ENCODE measurements at places on chromosomes 1 and 21. TPM values are rescaled to one million over a fixed set of nuclear protein-coding genes. Genes with fewer than 3 reads are reported as not detected.

The DIO1 gene
- not detected for total RNA-seq

The ZNF697 gene
- total RNA-seq: 10.2 TPM

The PROK1 gene
- total RNA-seq: 0.14 TPM

The KRTAP21-2 gene
- not detected for total RNA-seq

The C1QTNF12 gene
- 0.83 TPM for total RNA-seq

The SERPINC1 gene
- total RNA-seq: not detected

The AMY2A gene
- not detected for total RNA-seq

The PLEKHA6 gene
- total RNA-seq: 1.5 TPM

The OR14K1 gene
- not detected for total RNA-seq

The GBP6 gene
- total RNA-seq: not detected

The TDRD5 gene
- not detected for total RNA-seq

The HHAT gene
- 3.3 TPM for total RNA-seq

The MPC2 gene
- 37.7 TPM for total RNA-seq

The C1orf232 gene
- not detected for total RNA-seq

The CBS gene
- 39.4 TPM for total RNA-seq

The TRAF3IP3 gene
- total RNA-seq: 0.28 TPM

All from smooth muscle cell of bladder (primary cell).